Activated CD4-positive, alpha-beta T cell treated with anti-CD3 and anti-CD28 coated beads, Interleukin-2, Interleukin-6, amounts not matched to agents 100 ng/mL and 50 ng/mL, durations not matched to agents 16 hours and 8 hours (primary cell): ENCODE measurements at places on chromosomes 16 and 17.

GRCh38 chr16:55329791-55330428 is 5.9 kb downstream of the IRX6 start:
- no peak for DNase-seq

DNA sequence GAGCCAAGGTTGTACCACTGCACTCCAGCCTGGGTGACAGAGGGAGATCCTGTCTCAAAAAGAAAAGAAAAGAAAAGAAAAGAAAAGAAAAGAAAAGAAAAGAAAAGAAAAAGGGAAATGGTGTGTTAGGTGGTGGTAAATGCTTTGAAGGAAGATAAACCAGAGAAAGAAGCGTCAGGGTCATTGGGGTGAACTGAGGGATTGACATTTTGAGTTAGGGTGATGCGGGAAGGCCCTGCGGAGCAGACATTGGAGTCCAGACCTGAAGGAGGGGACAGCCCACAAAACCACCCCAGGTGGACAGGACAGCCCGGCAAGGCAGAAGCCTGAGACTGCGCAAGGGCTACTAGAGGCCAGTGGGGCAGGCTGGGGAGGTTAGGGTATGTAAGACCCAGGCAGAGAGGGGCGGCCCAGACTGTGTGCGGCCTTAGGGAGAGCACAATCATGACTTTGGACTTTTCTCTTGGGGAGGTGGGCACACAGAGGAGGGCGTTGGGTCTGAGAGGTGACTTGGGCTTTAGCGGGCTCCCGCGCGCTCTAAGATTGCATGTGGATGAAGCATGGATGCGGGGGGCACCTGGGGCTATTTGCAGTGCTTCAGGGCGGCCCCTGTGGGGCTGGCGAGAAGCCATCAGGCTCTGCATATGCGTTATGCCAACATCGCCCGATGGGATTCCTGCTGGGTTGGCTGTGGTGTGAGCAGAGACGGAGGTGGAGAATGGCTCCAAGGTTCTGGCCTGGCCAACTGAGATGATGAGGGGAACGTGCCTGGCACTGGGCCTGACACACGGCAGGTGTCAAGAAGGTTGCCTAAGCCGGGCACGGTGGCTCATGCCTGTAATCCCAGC is 3.3 kb upstream of the GAA start:
- DNase-seq, result no peak

- DNase-seq, result no peak
Measured at GRCh38 chr17:80962356-80963329, 29.0 kb upstream of the CHMP6 start.

- no peak for DNase-seq
Measured at GRCh38 chr16:55154956-55155355, 169.0 kb upstream of the IRX6 start.

- DNase-seq, result no peak
Measured at GRCh38 chr16:85206472-85207356, 94.4 kb upstream of the CIBAR2 start.

DNA sequence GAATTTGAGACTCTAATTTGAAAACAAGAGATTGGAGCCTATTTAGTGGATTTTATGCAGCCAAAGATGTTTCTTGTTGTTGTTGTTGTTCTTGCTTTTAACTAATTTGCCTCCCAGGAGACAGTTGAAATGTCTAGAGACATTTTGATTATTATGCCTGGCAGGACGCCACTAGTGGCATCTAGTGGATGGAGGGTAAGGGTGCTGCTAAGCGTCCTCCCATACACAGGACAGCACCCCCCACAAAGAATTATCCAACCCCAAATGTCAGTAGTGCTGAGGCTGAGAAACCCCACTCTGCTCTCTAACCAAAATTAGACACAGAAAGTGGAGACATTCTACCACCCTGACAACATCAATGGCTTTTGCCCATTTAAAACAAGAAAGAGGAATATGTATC is 15.4 kb upstream of the HSBP1 start:
- no peak for DNase-seq

DNA sequence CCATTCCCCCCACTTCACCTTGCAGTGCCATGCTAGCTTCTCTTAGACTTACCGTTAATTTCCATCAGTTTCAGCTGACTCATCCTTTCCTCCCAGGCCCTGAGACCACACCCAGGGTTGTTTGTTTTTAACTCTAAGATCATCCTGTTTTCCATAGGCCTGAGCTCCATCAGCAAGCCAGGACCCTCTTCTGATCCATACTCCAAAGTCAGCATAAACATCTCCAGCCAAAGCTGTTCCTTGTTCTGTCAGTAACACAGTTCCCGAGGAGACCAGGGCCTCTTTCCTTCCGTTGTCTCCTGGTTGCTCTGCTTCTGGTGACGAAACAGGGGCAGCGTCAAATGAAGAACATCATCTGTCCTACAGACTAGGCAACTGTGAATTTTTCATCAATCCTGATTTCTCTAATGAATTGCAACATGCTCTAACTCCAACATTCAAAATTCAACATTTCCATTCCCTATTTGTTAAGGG is 83.8 kb upstream of the HNF1B start:
- DNase-seq, result peak; percentile 30

GRCh38 chr17:17221329-17221728 is 15.2 kb upstream of the PLD6 start:
- no peak for DNase-seq

DNA sequence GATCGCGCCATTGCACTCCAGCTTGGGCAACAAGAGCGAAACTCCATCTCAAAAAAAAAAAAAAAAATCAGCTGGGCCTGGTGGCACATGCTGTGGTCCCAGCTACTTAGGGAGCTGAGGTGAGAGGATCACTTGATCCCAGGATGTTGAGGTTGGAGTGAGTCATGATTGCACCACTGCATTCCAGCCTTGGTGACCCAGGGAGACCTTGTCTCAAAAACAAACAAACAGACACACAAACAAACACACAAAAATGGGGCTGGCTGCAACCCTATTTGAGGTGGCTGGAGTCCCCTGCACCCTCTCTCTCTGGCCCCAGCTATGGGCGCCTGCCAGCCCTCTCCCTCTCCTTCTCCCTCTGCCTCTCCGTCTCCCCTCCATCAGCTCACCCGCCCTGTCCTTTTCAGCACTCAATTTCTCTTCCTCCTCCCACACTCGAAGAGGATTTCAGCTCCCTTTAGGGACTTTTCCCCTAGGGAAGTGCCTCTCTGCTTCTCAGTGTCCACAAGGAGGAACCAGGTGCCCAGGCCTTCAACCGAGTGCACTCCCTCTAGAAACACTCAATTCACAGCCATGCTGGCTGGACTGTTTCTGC is 17.5 kb upstream of the TFAP4 start:
- DNase-seq, result no peak

GRCh38 chr17:56830726-56831368 is 2.9 kb downstream of the C17orf67 start:
- DNase-seq, result no peak

- DNase-seq, result no peak
Measured at GRCh38 chr16:48885471-48885870, 275.5 kb upstream of the N4BP1 start.

- no peak for DNase-seq
Measured at GRCh38 chr17:15511142-15511541, 43.7 kb upstream of the CDRT4 start.

DNA sequence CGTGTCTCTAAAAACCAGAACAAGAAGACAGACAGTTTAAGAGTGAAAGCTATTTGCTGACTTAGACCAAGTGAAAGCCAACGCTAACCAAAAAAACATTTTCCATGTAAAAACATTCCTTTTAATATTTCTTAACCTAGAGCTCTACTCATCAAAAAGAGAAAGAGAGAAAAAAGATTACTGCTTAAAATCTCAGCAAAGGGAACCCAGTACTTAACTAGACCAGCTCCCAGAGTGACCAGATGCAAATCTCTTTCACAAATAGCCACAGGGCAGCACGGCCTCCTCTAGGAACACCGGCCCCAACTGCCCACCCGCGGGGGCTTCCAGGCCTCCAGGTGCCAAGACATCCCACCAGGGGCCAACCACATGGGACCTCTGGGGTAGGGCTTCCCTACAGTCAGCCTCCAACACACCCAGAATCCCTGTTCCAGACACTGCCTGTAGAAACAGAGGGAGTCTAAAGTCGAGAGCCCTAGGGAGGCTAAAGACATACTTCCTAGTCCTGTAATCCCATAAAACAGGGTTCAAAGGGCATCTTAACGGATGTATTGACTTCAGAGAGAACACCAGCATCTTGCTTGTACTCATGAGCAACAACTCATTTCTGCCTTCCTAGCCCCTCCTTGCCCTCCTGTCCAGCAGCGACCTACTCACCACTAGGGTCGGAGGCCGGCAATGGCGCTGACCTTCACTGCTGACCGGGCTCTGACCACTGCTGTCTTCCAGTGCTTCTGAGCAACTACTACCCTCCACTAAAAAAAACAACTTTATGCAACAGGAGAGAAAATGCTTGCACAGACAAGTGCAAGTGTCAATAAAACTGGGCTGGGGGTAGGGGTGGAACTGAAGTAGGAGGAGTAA is 21.3 kb downstream of the ZCCHC14 start:
- no peak for DNase-seq

GRCh38 chr16:22222998-22223397 is 16.9 kb downstream of the EEF2K start:
- DNase-seq, result no peak

GRCh38 chr17:57935833-57936807 is 19.1 kb downstream of the CUEDC1 start:
- DNase-seq, result no peak

- DNase-seq, result no peak
Measured at GRCh38 chr16:86585821-86586611, 7.7 kb downstream of the FOXL1 start.

- DNase-seq, result no peak
Measured at GRCh38 chr17:41705271-41705991, 6.7 kb upstream of the GAST start.

GRCh38 chr16:4651827-4652226 is 27.2 kb downstream of the MGRN1 start:
- no peak for DNase-seq

GRCh38 chr16:64858076-64858475 is 263.8 kb downstream of the CDH11 start:
- DNase-seq, result no peak

DNA sequence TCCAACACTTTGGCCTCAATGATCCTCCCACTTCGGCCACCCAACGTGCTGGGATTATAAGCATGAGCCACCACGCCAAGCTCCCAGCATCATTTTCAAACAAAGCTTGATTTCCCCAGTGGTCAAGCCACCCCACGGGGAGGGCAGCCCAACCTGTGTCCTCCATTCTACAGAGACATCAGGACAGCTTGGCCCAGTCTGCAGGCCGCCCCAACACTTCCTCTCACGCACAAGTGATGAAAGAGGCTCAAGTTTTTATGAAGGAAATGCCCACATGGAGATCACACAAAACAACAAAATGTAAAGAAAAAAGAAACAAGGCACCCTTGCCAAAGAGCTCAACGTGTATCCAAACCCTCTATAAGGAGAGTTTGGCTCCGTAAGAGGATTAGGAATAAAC is 112.4 kb downstream of the XYLT1 start:
- no peak for DNase-seq

DNA sequence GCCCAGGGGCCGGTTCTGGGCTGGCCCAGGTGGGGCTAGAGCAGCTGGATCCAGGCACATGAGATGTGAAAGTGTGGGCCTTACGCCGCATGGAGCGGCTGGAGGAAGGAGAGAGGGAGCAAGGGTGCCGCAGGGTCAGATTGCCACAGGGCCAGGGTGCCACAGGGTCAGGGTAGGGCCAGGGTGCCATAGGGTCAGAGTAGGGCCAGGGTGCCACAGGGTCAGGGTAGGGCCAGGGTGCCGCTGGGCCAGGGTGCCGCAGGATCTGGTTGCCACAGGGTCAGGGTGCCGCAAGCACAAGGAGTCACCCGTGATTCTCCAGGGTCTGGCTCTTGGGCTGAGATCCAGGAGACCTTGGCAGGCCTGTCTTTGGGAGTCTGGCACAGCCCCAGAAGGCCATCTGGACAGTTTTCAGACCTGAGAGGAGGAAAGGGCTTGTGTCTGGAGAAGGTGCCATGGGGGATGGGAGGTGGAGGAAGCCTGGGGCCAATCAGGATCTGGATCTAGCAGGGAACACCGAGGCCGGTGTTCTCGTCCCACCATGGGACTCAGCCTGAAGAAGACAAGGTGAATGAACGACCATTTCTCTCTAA is 13.1 kb upstream of the LASP1NB start:
- no peak for DNase-seq

DNA sequence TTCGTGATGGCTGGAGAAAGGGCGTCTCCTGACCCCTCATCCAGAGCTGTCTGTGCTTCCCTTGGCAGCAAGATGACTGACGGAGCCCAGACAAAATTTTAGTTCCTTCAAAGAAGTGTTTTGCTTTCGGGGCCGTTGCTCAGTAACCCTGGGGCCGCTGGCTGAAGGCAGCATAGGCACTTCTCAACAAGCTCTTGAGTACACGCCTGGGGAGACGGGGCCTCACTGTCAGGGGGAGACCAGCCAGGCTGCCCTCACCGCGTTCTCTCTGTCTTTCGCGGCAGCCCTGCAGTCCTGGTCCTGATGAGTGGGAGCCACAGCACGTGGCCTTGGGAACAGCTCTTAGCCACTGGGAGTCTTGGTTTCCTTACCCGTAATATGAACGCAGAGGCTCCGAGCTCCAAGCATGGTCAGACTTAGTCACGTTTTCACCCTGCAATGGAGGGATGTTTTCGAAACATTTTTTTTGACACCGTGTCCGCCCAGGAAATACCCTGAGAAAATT is 86.0 kb downstream of the IRF8 start:
- peak; percentile 8 for DNase-seq

DNA sequence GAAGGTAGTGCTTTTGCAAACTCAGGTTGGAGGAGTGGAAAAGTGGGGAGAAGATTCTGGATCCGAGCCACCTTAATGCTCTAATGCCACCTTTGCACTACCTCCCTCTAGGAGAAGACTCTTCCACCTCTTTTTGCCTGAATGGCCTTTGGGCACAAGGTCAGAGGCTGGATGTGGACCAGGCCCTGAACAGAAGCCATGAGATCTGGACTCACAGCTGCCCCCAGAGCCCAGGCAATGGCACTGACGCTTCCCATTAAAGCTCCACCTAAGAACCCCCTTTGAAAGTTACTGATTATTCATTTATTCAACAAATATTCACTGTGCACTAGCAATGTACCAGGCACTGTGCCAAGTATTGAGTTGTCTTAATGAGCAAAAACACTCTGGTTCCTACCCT is 3.2 kb downstream of the SHBG start:
- DNase-seq, result no peak
